ENCODE measurements at places on chromosomes 4 and X.

DNA sequence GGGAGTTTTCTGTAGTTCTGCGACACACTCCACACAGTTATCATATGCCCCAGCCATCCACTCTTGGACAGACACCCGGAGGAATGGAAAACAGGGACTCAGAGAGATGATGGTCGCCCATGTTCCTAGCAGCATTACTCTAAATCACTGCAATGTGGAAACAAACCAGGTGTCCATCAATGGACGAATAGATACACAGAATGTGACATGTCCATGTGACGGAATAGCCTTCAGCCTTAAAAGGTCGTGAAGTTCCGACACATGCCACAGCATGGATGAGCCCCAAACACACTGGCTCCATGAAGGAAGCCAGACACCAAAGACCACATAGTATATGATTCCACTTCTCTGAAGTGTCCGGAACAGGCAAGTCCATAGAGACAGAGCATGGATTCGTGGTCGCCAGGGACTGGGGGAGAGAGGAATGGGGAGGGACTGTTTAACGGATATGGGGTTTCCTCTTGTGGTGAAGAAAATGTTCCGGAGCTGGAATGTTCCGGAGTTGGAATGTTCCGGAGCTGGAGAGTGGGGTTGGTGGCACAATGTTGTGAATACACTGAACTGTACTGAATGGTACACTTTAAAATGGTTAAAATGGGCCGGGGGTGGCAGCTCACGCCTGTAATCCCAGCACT is 28.7 kb upstream of the AFAP1 start:
- no peak for DNase-seq

DNA sequence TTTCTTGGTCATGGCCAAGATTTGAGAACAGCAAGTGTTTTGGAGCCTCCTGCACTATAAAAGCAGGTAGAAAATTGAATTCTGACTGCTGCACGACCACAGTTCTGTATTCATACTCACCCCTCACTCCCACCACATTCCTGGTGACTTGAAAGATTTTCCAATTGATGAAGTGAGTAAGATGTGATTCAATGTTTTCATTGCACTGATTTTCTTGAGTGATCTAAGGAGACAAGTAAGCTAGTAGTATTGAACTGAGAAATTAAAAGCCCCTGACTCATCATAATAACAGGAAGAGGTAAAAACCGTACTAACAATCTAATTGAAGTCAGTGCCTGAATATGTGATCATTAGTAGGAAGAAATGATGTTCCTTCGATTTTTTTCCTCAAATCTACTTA is 6.1 kb upstream of the SEC24D start:
- no peak for DNase-seq

GRCh38 chr4:154124539-154125255 is 335.8 kb upstream of the SFRP2 start:
- no peak for DNase-seq

GRCh38 chr4:22573641-22574040 is 57.8 kb upstream of the ADGRA3 start:
- no peak for DNase-seq

GRCh38 chr4:123455360-123455759 is 58.8 kb downstream of the SPRY1 start:
- DNase-seq, result no peak

DNA sequence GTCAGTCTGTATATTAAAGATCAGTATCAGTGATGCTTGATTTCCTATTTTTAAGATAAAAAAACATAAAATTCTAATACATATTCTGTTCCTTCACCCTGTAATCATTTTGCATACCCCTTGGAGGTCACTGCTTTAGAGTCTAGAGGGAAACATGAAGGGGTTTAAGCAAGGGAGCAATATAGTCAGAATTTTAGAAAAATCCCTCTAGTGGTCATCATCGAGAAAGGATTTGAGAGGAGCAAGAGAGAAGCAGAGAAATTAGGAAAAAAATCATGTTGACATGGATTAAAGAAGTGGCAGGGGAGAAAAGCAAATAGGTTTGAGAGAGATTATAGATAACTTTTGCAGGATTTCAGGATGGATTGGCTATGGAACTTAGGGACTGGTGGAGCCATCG is 11.1 kb downstream of the APEX2 start:
- DNase-seq, result no peak

DNA sequence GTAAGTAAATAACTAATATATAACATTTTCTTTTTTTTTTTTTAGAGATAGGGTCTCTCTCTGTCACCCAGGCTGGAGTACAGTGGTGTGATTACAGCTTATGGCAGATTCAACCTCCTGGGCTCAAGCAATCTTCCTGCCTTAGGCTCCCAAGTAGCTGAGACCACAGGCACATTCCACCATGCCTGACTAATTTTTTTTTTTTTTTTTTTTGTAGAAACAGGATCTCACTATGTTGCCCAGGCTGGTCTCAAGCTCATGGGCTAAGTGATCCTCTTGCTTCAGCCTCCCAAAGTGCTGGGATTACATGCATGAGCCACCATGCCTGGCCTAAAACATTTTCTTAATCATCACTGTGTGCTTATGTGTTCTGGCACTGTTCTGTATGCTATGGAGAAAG is 32.8 kb downstream of the MGARP start:
- DNase-seq, result no peak

DNA sequence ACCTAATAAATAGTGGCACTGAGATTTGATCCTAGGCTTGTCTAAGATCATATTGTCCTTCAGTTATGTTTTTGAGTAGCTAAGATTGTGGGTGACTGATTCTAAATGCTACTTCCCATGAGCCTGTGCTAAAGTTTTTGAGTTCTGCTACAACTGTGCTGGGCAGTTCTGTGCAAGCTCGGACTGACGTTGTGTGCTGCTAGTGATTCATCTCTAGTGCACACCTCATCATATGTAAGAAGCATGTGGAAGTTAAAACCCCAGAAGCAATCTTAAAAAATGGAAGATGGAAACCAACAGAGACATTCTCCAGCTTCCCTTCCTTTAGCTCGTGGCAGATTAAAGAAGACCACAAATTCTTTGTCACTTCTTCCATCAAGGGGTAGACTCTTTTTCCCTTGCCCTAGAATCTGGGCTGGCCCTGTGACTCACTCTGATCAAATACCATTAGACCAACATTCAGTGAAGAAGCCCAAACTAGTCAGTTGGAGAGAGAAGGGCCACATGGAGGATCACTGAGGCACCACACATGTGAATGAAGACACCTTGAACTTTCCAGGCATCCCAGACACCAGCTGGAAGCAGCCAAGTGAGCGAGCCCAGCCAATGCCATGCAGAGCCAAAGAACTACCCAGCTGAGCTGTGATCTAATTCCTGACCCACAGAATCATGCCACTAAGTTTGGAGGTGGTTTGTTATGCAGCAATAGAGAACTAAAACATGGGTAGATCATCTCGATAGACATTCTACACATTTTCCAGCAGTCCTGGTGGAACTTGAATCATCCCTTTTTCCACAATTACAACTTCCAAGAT is 16.8 kb downstream of the ARHGAP6 start:
- DNase-seq, result no peak

- DNase-seq, result no peak
Observed at GRCh38 chrX:73850124-73851013, 287.4 kb downstream of the CHIC1 start.

GRCh38 chrX:71659959-71660358 is 7.4 kb upstream of the LOC101059915 start:
- DNase-seq, result no peak

DNA sequence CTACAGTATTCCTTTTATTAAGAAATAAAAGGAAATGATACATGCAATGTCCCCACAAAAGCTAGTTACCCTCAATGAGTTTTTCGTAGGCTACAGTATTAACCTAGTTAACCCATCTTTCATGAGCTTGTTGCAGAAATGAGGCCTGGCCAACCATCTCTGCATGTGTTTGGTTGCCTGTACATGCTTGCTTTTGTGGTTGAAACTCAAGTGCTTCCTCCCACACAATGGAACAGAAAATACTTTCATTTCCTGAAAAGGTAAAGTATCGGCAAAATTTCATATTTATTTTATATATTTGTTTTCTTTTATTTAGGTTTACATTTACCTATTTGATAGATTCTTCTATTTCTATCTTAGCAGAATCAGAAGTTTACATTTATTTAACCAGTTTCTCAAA is 214.6 kb upstream of the FAM241A start:
- peak; percentile 5 for DNase-seq

DNA sequence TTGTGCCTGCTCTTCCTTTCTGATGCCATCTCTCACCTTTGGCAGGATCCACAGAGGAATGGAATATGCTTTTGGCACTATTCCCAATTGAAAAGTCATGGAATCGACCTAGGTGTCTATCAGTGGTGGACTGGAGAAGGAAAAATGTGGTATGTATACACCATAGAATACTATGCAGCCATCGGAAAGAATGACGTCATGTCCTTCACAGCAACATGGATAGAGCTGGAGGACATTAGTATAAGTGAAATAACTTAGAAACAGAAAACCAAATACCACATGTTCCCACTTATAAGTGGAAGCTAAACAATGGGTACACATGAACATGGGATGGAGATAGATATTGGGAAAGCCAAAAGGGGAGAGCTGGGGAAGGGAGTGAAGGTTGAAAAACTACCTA is 58.3 kb upstream of the SMIM31 start:
- no peak for DNase-seq

- no peak for DNase-seq
Observed at GRCh38 chrX:67582436-67582835, 38.6 kb downstream of the AR start.

DNA sequence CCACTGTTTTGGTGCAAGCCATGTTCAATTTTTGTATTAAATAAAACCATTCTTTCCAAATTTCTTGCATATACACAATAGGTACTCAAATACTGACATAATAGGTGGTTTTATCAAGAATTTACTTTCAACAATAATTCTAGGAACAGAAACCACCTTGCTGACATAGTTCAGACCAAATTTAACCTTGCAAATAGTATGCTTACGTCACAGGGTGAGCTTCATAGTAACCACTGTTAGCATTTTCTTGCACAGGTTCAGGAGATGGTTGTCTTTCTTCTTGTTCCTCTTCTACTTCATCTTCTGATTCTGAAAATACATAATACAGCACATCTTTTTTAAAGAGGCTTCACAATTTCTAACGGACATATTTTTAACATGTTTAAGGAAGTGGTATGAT is 17.6 kb downstream of the G3BP2 start:
- DNase-seq, result no peak

DNA sequence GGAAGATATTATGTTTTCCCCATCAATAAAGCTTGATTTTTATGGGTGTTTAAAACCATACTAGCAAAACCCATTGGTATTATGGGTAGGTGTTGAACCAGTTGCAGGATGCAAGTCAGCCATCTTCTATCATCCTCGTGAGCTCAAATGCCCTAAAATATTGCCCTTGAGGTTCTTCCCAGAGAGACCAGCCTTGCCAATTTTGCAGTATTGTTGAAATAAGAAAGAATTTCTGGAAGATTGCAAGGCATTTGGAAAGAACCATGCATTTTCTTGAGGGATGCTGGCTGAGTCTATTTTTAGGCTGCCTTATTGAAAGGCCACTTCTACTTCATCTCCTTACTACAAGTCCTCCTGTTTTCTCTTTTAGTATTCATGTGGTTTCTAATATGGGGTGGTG is 60.9 kb upstream of the SOD3 start:
- DNase-seq, result no peak

DNA sequence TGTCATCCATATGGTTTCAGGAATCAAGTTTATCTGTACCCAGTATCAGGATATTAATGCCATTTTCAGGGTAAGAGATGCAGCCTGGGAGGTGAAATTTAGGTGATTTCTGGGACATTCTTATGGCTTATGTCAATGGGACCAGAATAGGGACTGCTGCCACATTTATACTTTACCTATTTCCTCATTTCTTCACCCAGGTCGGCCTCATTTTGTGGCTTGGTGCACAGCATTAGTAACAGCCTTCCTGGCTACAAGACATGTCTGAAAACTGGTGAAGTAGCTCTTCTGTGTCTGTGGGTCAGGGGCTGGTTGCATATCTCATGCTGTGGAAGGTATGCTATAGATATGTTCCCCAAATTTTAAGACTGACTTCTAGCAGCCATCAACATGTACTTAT is 284.8 kb downstream of the AFF2 start:
- no peak for DNase-seq

GRCh38 chrX:37757082-37757481 is 22.8 kb upstream of the CYBB start:
- no peak for DNase-seq

GRCh38 chrX:69094977-69095669 is 70.1 kb downstream of the PJA1 start:
- DNase-seq, result no peak

GRCh38 chrX:107646735-107647134 is 18.4 kb downstream of the PRPS1 start:
- DNase-seq, result no peak

- DNase-seq, result no peak
Observed at GRCh38 chrX:119760026-119760877, 1.9 kb downstream of the SOWAHD start.

DNA sequence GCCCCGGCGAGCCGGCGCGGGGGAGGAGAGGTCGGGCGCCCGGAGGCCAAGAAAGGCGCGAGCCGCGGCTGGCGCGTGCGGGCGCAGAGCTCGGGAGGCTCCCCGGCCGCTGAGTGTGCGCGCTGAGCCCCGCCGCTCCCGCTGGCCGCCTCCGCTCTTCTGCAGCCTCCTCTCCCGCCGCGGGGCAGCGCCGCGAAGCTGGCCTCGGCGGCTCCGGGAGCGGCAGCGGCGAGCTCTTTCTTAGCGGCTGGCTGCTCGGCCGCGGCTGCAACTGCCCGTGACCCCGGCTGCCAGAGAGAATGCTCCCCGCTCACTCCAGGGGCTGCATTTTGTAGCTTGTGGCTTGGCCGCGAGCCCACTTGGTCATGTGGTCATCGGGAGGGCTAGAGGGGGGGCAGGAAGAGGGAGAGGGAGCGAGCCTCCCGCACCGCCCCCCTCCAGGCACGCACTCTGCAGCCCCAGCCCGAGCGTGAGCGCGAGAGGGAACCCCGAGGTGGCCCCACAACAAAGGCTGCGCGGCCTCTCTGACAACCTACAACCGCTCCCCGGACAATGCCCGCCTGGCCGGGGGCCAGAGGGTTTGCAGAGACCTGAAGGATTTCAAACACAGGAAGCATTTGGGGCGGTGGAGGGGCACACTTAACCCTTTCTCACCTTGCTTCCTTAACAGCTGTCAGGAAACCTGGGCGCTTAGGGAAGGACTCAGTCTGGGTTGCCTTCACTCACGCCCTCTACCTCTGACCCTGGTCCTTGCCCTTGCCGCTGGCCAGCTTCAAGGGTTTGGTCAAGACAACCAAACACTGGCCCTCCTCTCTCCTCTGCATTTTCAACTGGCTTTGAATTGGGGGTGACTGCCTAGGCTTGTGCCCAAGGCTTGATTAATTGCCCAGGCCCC is at the start of gene APLN:
APLN (minus strand) TSS at position 305 of the 895 bp plus-strand sequence. CDS start 326 bp downstream, outside the sequence.
- DNase-seq, result no peak

DNA sequence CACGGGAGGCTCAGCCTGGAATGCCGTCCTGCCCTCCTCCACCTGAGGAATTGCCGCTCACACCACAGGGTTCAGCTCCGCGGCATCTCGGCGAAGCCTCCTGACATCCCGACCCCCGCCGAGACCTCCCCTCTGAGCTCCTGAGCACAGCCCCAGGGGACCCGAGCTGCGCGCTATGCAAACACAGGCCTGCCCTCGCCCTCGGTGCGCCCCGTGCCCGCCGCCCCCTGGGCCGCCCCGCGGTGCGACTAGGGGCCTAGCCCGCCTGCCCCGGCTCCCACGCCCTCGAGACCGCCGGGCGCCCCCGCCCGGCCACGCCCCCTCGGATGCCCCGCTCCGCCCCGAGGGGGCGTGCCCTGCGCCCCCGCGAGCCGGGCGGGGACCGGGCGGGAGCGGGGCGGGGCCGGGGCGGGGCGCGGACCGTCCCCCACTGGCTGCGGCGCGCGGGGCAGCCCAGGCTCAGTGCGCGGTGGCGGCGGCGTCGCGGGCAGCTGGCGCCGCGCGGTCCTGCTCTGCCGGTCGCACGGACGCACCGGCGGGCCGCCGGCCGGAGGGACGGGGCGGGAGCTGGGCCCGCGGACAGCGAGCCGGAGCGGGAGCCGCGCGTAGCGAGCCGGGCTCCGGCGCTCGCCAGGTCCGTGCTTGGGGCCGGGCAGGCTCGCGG is at the start of gene FGFR3:
FGFR3 (plus strand) TSS at position 462 of the 664 bp plus-strand sequence. CDS start 642 bp downstream, outside the sequence.
- DNase-seq, result peak; percentile 96

Measured in GM19239 (cell line).